ENCODE measurements at places on chromosomes 16 and 17. TPM values are rescaled to one million over a fixed set of nuclear protein-coding genes. Genes with fewer than 3 reads are reported as not detected.

RNF222 gene
- total RNA-seq = not detected

KRTAP4-3 gene
- not detected for total RNA-seq

ZSWIM7 gene
- 19.6 TPM for total RNA-seq

DPEP3 gene
- not detected for total RNA-seq

PIRT gene
- under 0.01 TPM for total RNA-seq

MYL4 gene
- 4.1 TPM for total RNA-seq

PLCD3 gene
- total RNA-seq = 0.82 TPM

GJD3 gene
- total RNA-seq = not detected

TBC1D3C gene
- total RNA-seq = not detected

KRTAP2-1 gene
- not detected for total RNA-seq

FOXN1 gene
- not detected for total RNA-seq

C17orf78 gene
- not detected for total RNA-seq

ZNF821 gene
- total RNA-seq = 36.7 TPM

TBX2 gene
- total RNA-seq = 1.2 TPM
